ENCODE measurements at places on chromosomes 2 and 18. TPM values are rescaled to one million over a fixed set of nuclear protein-coding genes. Genes with fewer than 3 reads are reported as not detected.

DNA sequence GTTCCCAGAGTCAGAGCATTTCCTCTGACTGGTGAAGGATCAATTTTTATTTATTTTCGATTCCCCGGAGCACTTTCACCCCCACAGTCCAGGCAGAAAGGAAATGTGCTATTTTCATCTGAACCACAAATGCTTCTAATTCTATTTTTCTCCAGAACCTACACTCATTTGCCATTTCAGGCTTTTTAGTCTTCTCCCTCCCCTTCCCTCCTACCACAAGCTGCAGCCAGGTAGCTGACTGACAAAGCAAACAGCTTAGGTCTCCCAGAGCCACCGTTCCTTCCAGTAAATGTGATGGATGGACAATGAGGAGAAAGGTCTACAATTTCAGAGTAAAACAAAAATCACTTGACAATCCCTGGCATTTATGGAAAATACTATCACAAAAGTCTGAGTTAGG is 76.9 kb downstream of the KLF7 start:
- no peak for DNase-seq
- H3K27me3 ChIP-seq: no peaks in the 10 kb centered on the region
- H3K4me3 ChIP-seq: no peak overlapping the region
- H3K4me1 ChIP-seq: peaks cover 24% of the 10 kb centered on the region

DNA sequence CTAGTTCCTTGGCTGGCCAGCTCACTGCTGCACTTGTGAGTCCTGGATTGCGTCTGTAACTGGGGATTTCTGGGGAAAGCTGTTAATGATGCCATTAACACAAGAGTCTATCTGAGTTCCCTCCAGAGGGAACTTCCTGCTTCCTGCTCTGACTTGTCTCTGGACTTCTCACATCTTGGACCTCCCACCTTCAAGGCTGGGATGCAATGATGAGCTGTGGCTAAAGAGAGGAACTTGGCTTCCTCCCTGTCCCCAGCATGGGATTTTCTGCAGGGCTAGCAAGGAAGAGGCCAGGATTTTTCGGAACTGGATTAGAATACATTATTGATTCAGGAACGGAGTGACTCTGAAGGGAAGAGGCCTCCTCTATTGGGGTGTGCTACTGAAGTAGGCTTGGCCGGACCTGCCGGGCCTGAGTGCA is 155.5 kb downstream of the CLIP4 start:
- no peak overlapping the region for H3K4me3 ChIP-seq
- no peaks in the 10 kb centered on the region for H3K36me3 ChIP-seq
- H3K4me1 ChIP-seq: no peaks in the 10 kb centered on the region
- no peaks in the 10 kb centered on the region for H3K27me3 ChIP-seq
- no peak for DNase-seq

DNA sequence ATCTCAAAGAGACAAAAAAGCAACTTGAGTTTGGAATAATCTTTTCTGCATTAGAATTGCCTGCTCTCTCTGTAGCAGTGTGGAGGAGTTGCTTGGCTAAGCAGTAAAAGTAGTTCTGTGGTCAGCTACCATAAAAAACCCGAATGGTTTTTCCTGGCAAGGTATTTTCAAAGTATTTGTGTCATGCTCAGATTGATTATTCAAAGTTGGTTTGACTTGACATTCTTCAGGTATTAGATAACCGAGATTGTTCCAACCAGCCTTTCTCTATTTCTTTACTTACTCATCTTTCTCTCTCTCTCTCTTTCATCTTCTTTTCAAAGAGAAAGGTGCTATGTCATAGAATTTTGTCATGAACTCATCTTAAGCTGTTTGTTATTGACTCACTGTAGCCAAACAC is 404.9 kb downstream of the CPS1 start:
- no peaks in the 10 kb centered on the region for H3K27me3 ChIP-seq
- H3K4me1 ChIP-seq: no peaks in the 10 kb centered on the region
- no peak overlapping the region for H3K4me3 ChIP-seq

- no peak for DNase-seq
- no peaks in the 10 kb centered on the region for H3K27me3 ChIP-seq
- H3K4me3 ChIP-seq: no peak overlapping the region
- H3K36me3 ChIP-seq: no peaks in the 10 kb centered on the region
- no peaks in the 10 kb centered on the region for H3K4me1 ChIP-seq
Observed at GRCh38 chr2:226607379-226607778, 192.2 kb downstream of the IRS1 start.

GRCh38 chr2:143545059-143545948 is 416.1 kb downstream of the ARHGAP15 start:
- H3K27me3 ChIP-seq: no peaks in the 10 kb centered on the region
- H3K36me3 ChIP-seq: no peaks in the 10 kb centered on the region
- H3K4me3 ChIP-seq: no peak overlapping the region
- no peak overlapping the region for H3K27ac ChIP-seq

Gene ARHGEF4
- total RNA-seq: not detected

Gene SERPINB7
- total RNA-seq: not detected

DNA sequence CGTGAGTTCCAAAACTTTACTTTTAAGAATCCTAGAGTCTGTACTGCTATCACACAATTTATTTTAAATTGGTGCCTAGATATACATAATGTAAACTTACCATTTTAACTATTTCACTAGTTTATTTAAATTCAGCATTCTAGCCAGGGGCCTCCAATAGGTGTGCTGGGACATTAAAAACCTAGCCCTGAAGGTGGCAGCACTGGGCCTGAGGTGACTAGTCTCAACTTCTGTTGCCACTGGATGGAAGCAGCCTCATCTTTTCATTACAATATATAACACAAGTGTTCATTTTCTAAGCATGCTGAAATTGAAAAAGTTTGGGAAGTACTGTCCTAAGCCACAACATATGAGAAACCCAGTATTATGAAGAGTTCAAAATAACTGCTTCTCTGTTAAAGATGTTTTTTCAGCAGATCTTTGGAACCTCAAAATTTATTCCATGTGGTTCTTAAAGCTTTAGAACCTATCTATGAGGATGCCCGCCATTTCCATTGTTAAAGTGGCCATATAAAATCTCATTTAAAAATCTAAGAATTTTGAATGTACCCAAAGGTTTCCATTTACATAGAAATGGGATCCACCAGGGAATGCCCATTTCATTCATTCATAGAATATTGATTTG is 2.9 kb upstream of the RBBP8 start:
- peak; percentile 85 for DNase-seq
- no peak overlapping the region for H3K4me3 ChIP-seq
- no peaks in the 10 kb centered on the region for H3K27me3 ChIP-seq
- no peak overlapping the region for H3K27ac ChIP-seq
- no peaks in the 10 kb centered on the region for H3K36me3 ChIP-seq

DNA sequence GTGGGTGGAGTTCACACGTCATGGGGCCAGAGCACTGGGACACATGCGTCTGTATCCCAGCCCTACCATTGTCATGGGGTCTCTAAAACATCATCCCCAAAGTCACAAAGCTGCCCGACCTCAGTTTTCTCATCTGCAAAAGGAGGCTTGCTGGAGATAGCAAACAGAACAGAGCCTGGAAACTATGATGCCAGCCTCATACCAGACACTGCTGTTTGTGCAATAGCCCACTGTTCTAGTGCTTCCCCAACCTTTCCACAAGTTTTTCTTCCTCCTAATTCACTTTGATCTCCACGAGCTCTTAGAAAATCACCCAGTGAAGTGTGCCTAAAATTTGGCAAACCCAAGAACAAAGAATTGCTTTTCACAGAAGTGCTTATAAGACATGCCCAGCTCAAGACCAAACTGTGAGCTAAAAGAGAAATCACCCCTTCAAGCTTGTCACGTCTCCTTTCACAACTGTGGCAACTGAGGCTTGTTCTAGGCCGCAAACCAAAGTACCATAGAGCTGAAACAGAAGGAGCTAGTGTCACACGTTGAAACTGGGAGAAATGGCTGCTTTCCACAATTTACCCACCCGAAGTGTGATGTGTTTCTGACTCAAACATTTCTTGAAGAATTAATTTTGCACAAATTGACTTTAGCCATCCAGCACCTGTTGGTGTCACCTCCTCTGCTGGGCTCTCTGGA is 162.7 kb upstream of the ID2 start:
- no peak overlapping the region for H3K4me3 ChIP-seq
- no peaks in the 10 kb centered on the region for H3K36me3 ChIP-seq
- no peak overlapping the region for H3K27ac ChIP-seq
- no peaks in the 10 kb centered on the region for H3K4me1 ChIP-seq
- no peak for DNase-seq

Gene PCGF1
- 14.7 TPM for total RNA-seq

- no peaks in the 10 kb centered on the region for H3K27me3 ChIP-seq
- H3K36me3 ChIP-seq: no peaks in the 10 kb centered on the region
- no peak overlapping the region for H3K4me3 ChIP-seq
- H3K27ac ChIP-seq: no peak overlapping the region
- peaks cover 4% of the 10 kb centered on the region for H3K4me1 ChIP-seq
Observed at GRCh38 chr2:98952966-98953365, 16.9 kb upstream of the CRACDL start.

- no peak overlapping the region for H3K27ac ChIP-seq
- H3K4me1 ChIP-seq: no peaks in the 10 kb centered on the region
- no peaks in the 10 kb centered on the region for H3K27me3 ChIP-seq
- DNase-seq: no peak
- no peak overlapping the region for H3K4me3 ChIP-seq
Observed at GRCh38 chr18:11661430-11661829, 27.6 kb upstream of the GNAL start.

Gene SLC5A7
- total RNA-seq: not detected

Gene ALPP
- total RNA-seq: not detected

DNA sequence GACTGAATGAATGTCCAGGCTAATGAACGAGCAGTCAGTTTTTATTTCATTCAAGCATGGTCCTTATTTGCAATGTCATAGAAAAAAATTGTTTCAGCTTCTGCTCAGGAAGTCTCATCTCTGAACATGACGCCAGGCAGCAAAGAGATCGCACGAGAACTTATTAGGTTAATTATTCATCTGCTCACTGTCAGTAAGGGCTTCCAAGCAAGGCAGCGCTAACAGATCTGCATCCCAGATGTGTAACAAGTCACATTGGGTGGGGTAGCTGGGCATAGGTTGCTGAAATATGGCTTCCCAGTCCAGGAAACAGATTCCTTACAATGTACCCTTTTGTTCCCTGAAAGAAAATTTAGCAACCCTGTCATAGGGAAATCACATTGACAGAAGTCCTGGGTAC is 63.5 kb downstream of the ANKRD44 start:
- H3K4me1 ChIP-seq: no peaks in the 10 kb centered on the region
- no peak overlapping the region for H3K27ac ChIP-seq
- DNase-seq: no peak
- no peaks in the 10 kb centered on the region for H3K36me3 ChIP-seq
- no peaks in the 10 kb centered on the region for H3K27me3 ChIP-seq

Gene UGT1A3
- not detected for total RNA-seq

Gene DOK6
- 10.1 TPM for total RNA-seq

DNA sequence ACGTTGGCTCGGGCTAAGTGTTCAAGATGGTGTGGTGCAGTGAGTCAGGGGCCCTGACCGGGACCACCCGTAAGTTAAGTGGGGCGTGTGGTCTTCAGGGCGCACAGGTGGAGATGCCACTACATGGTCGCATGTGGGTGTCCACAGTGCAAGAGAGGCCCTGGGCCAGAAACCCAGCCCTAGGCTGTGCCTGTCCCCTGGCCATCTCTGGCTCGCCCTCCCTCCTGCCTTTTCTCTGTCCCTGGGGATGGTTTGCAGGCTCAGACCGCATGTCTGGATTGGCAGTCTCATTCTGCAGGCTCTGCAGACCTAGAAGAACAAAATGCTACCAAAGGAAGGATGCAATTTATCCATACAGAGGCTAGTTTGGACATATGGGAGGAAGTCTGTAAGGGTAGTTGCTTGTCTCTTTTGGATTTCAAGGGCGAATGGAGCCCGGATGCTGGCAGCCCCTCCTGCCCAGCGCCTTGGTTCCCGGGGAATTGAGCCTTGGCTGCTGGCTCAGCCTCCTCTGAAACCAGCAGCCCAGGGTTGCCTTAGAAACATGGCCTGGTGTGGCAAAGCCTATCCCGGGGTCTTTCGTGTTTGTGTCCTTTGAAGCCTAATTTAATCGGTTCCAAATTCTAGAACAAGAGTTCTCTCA is 417.5 kb upstream of the HS6ST1 start:
- H3K27me3 ChIP-seq: no peaks in the 10 kb centered on the region
- peaks cover 11% of the 10 kb centered on the region for H3K4me1 ChIP-seq
- peak overlapping the region; percentile 35 for H3K4me3 ChIP-seq
- no peak overlapping the region for H3K27ac ChIP-seq
- no peaks in the 10 kb centered on the region for H3K36me3 ChIP-seq

GRCh38 chr2:231781798-231782726 is 980 bp upstream of the PDE6D start:
- no peak for DNase-seq
- H3K27ac ChIP-seq: peak overlapping the region; percentile 84
- no peaks in the 10 kb centered on the region for H3K27me3 ChIP-seq
- H3K36me3 ChIP-seq: no peaks in the 10 kb centered on the region
- peak overlapping the region; percentile 93 for H3K4me3 ChIP-seq
- H3K4me1 ChIP-seq: peaks cover 40% of the 10 kb centered on the region

- H3K36me3 ChIP-seq: no peaks in the 10 kb centered on the region
- peaks cover 13% of the 10 kb centered on the region for H3K4me1 ChIP-seq
- no peak for DNase-seq
- no peak overlapping the region for H3K4me3 ChIP-seq
- H3K27ac ChIP-seq: no peak overlapping the region
Observed at GRCh38 chr2:120660771-120661459, 74.8 kb upstream of the GLI2 start.

DNA sequence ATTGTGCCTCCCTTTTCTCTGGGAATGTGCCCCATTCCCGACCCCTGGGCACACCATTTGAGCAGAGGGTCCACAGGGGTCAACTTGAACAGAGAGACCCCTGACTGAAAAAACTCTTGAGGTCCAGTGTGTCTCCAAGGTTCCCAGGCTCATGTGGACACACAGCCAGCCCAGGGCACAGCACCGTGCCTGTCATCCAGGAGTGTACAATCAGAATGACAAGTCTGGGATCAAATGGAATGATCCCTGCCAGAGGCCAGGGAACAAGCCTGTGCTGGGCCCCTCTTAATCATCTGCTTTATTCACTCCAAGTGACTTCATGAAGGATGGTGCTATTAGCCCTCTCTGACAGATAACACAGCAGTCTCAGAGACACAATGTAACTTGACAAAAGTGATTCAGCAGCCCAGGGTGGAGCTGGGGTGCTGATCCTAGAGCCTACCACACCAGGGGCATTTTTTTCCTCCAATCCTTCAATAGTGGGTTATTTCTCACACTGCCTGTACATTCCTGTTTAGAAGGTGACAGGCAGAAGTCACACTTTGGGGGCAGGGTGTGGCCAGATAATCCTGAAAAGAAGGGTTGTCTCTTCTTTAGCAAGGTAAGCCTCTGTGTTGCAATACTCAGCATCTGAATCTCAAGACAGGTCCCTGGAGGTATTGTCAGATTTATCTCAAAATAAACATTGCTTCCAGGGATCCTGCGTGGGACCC is 84.0 kb upstream of the TMEM200C start:
- H3K4me1 ChIP-seq: no peaks in the 10 kb centered on the region
- H3K36me3 ChIP-seq: no peaks in the 10 kb centered on the region
- H3K27me3 ChIP-seq: no peaks in the 10 kb centered on the region
- no peak overlapping the region for H3K27ac ChIP-seq
- H3K4me3 ChIP-seq: no peak overlapping the region

DNA sequence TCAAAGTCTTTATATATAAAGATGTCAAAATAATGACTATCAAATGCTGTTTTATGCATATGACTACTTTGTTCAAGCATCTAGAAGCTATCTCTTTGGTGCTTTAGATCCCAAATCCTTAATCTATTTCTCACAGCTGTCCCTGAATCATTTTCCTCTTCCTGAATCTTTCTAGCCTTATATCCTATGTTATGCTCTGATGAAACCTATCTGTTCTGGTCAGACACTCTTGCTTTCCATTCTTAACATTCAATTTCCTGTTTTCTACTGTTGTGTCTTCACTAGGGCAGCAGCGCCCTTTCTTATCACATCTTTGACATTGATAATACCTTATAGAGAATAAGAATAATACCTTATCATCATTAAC is 6.3 kb upstream of the PARD3B start:
- no peaks in the 10 kb centered on the region for H3K27me3 ChIP-seq
- H3K4me1 ChIP-seq: peaks cover 11% of the 10 kb centered on the region
- no peak overlapping the region for H3K4me3 ChIP-seq
- DNase-seq: no peak
- no peak overlapping the region for H3K27ac ChIP-seq
- no peaks in the 10 kb centered on the region for H3K36me3 ChIP-seq

All from stomach (tissue), 19 donors.